ENCODE measurements at places on chromosomes 7 and 10.

DNA sequence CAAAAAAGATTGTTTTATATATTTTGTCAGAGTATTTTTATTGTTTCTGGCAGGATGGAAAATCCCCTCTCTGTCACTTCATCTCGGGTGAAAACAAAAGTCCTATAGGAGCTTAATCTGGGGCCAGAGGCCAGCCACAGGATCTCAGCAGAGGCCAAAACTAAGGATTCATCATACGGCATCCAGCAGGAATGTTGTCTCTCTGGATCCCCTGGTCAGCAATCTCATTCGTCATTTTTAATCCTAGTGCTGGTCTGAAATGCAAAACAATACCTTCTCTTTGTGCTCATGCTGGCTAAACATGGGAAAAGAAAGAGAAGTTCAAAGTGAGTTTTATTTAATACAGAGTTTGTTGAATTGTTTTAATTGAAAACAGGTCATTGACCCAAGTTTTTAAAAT, 482.5 kb upstream of the AUTS2 start:
- peak; percentile 13 for DNase-seq

DNA sequence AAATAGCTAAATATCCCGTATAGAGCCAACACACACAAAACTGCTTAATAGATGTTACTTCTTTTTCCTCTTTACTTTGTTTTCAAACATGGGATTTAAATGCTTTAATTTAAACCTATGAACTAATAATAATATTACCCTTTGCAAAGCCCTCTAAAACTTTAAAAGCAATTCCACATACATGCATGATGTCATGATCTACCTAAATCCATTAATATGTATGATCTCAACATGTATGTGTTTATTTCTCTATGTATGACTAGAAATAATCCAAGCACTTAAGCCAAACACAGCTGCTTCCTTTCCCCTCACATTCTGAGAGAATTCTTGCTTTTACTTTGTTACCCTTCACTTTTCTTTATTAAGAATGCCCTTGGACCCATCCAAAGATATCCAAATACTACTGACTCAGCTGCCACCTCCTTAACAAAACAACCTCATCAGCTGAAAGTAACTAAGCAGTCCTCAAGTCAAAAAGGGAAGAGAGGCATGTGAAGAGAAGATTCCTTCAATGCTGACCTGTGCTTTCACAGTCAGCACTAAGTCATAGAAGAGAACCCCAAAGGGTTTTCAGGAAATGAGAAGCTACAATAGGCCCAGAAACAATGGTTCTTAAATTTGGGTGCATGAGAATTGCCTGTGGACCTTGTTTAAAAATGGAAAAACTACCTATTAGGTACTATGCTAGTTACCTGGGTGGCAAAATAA, 266.4 kb upstream of the LRGUK start:
- no peak for DNase-seq

GRCh38 chr7:24392774-24393173, 108.8 kb downstream of the NPY start:
- DNase-seq, result no peak

DNA sequence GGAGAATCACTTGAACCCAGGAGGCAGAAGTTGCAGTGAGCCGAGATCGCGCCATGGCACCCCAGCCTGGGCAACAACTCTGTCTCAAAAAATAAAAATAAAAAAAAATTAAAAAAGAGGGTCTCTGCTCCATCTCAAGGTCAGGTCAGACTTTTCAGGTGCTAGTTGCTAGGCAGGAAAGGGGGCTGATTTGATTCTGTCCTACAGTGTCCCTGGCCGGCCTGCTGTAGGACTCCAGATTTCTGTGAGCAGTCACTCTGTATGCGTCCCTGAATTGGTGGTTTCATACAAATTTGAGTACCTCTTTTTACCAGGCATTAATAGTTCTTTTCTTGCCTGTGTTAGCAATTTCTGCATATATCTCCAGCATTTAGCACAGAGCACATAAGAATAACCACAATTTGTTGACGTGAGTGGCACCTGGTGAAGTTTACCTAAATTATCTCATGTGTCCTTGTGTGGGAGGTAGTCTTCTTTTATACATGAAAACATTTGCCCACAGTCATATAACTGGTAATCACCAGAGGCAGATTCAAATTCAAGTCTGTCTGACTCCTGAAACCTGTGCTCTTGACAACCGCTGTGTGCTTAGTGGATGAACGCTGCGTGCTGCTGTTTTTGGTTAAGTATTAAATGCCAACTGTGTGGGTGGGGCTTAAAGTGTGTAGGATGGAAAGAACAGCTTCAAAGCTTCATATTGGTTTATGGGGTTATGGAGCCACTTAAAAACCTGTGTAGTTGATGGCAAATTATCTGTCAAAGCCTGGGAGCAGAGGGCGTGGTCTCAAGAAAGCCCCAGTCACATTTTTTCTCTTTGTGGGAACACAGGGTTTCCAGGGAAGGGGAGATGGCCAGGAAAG, 3.2 kb upstream of the ZNF775 start:
- no peak for DNase-seq

Measured in muscle of back (tissue), 13 donors.